Ecto neural progenitor cell (in vitro differentiated cells): ENCODE measurements at places on chromosomes 3 and 15.

- no peak for DNase-seq
Observed at GRCh38 chr3:172885704-172886103, 135.2 kb downstream of the ECT2 start.

- DNase-seq, result no peak
Observed at GRCh38 chr15:89975482-89976245, 25.5 kb upstream of the ZNF710 start.

DNA sequence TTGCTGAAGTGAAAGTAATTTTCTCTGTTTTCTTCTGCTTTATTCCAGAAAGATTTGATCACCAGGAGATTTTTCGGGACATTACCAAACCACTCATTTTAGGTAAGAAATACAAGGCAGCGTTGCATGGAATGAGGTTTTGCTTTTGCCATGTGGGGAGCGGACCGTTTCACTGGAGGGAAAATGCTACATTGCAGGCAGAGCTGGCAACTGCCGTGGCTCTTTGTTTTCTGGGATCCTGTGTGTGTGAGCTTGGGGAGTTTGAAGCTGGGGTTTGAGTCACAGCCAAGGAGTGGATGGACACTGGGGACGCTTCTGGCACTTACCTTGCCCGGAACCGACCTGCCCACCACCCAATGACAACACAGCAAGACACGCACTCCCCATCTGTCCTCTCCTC, 109.9 kb downstream of the APBA2 start:
- no peak for DNase-seq

DNA sequence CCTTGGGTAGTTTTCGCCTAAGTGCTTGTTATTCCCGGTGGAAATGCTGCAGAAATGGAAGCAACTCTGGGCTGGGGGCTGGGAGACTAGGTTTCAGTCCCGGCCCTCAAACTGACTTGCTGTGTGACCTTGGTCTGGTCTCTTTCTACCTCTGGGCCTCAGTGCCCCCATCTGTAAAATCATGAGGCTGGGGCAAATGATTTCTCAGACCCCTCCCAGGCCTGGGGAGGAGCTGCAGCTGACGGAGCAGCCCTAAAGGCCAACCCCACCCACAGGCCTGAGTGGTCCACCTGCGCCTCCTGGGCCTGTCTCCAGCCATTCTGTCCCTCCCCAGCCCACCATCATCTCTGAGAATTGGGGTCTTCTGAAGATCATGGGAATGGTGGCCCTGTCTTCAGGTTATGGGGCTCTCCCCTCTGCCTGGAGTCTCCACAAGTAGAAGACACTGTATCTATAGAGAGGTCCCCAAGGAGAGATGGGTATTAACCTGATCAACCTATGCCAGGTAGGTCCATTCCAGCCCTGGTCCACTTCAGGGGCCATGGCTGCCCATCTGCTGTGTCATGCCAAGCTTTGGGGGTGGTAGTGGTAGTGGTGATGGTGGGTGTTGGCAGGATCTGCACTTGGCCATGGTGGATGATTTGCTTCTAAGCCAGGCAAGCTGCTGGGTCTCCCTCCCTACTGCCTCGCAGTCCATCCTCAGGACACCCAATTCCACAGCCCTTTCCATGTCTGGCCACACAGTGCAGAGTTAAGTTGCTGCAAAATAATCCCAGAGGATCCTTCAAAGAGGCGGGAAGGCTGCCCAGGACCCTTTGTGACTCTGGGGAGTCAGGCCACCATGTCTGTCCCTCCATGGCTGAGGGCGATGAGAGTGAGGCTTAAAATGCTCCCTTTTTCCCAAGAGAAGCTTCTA, 46.0 kb downstream of the ITGA11 start:
- DNase-seq, result peak; percentile 24

GRCh38 chr3:54304877-54305276, 182.5 kb downstream of the CACNA2D3 start:
- no peak for DNase-seq

GRCh38 chr15:71052356-71052755, 62.9 kb upstream of the THSD4 start:
- DNase-seq, result no peak

DNA sequence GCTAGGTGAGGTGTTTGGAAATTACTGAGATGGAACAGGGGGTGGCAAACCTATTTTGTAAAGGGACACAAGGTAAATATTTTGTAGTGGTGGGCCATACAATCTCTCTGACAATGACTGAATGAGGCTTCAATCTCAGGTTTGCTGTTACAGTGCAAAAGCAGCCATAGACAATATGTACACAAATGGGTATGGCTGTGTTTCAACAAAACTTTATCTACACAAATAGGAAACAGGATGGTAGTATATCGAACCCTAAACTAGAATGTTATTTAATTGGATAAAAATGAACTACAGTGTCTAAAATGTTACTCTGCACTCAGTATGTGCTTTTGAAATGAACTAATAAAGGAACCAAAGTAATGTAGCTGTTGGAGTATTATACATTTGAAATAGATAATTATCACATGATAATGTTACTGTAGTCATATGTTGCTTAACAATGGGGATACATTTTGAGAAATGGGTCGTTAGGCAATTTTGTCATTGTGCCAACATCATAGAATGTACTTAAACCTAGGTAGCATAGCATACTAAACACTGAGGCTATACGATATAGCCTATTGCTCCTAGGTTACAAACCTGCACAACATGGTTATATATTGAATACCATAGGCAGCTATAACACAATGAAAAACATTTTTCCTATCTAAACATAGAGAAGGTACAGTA, 495.2 kb upstream of the TBL1XR1 start:
- DNase-seq, result no peak

DNA sequence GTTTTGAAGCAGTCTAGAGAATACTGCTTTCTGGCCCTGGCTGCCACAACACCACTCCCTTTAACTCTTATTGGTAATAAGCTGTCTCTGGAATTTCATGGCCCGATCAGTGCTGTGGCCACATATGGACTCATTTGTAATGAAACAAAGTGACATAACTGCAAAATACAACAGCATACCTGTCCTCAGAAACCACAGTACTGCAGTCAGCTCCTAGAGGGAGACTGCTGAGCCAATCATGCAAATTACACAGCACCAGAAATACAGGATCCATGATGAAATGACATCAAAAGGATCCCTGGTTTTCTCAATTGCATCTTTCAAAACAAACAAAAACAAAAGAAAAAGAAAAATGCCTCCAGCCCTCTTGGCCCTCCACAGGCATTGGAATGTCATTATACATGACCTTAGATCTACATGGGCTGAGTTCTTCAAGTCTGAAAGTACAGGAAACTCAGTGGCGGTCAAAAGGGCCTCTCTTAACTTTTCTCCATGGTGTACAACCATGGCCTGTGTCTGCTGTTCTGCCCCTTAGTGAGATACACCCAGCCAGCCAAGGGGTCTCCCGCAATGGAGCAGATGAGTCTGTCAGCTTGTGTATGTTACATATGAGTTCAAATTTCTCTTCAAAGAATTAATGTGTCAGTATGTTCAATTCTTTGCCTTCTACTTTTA, 24.9 kb upstream of the KBTBD12 start:
- DNase-seq, result no peak

DNA sequence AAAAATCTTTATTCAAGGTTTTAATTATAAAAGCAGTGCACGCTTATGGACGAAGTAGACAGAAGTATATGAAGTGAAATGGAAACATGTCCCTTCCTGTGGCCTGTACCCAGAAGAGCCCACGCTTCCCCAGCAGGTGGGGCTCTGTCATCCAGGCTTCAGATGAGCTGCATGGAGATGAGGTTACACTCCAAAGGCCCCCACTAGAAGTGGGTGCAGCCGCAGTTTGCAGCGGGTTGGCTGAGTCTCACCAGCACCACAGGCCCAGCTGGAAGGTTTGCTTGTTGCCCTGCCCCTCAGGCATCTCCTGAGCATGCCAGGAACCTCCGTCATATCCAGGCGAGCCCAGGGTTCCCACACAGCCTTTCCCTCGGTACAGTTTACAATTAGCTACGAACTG, 33.1 kb downstream of the PRR20G start:
- peak; percentile 39 for DNase-seq

- DNase-seq, result no peak
Observed at GRCh38 chr3:43693594-43693993, 2.9 kb downstream of the ABHD5 start.

DNA sequence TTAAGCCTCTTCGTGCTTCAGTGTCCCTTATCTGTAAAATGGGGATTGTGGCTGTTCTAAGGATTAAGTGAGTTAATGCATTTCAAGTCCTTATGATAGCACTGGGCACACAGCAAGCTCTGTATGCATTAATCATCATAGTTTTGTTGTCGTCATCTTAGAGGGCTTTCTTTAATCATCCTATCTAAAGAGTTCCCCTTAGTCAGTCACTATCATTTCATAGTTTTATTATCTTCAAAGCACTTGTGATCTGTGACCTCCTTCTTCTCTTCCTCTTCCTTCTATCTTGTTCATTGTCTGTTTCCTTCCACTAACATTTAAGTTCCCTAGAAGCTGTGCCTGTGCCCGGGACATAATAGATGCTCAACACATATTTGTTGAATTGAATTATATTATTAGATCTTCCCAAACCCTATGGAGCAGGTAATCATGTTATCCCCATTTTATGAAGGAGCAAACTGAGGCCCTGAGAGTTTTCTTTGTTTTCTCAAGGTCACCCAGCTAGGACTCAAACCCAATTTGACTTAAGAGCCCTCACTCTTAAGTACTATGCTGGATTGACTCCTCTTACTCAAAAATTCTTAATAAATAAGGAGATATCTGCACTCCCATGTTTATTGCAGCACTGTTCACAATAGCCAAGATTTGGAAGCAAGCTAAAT, 24.1 kb downstream of the DUOX2 start:
- DNase-seq, result no peak

DNA sequence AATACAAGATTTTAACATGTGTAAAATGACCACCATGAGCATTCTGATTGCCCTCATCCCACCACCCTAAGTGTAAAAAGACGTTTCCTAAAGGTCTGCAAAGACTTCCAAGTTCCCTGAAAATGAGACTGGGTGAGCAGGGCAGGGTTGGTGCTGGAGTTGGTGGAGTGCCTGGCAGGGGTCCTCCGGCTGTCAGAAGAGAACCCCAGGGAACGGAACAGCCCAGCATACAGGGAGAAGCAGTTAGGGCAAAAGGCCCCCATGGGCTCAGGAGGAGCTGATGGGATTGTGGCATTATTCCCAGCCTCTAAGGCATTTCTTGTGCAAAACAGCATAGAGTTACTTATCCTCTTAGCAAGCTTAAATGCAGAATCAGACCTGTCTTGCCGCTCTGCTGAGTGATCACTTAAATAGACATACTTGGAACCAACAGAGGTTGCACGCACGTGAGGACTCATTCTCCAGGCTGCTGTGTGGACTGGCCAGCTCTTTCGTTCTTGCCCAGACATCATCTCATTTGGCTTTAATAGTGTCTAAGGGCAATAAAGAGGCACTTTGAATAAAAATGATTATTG, 36.0 kb downstream of the XYLB start:
- DNase-seq, result no peak
